ENCODE measurements at places on chromosomes 1 and 21. TPM values are rescaled to one million over a fixed set of nuclear protein-coding genes. Genes with fewer than 3 reads are reported as not detected.
A peak's percentile ranks its signal among the peaks of the same experiment; 100 is the strongest.

DNA sequence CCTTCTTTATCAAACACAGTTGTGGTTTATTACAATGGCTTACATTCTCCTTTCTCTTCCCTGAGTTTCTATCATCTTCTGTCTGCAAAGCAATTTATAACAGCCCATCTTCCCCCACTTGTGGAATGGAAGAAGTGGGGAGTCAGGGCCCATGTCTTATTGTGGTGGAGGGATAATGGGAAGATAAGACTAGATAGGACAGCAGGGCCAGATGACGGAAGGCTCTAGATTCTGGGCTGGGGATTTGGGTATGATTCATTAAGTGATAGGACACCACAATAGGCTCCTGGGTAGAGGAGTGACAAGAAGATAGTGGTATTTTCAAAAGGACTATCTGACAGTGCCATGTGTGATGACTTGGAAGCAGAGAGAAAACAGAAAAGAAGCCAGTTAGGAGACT lies 450.6 kb downstream of the TTLL7 start:
- no peak for DNase-seq

The RNU1-1 gene
- polyA plus RNA-seq = not detected

DNA sequence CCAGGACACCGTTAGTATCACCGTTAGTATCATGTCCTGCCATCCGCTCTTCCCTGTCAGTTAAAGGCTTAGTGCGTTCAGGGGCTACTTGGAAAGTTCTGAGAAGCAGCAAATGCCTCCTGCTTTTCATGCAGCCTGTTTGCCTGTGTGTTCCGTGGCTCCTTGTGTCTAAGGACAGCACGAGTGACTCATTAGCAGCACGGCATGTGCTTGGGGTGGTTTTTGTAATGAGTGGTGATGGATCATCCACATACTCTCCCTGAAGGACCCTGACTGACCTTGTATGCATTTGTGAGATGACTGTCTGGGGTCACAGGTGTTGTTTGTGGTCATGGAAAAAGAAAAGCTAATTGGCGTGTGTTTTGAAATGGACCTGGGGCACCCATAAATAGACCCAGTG lies 221.9 kb downstream of the PBX1 start:
- DNase-seq = peak; percentile 55

DNA sequence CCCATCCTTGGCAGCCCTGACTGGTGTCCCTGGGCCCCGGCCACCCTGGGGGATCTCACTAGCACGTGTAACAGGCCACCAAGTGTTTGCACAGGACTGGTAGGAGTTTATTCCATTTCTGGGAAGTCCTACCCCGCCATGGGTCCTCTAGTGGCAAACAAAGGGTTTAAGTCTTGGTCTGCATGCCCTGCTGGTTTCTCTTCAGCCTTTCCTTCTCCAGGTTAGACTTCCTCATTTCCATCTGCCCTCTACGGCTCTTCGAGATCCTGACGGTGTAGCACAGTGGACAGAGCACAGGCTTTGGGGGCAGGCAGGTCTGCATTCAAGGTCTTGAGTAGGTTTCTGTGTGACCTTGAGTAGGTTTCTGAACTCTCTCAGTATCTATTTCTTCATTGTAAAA lies 2.8 kb downstream of the AGTRAP start:
- no peak for DNase-seq

DNA sequence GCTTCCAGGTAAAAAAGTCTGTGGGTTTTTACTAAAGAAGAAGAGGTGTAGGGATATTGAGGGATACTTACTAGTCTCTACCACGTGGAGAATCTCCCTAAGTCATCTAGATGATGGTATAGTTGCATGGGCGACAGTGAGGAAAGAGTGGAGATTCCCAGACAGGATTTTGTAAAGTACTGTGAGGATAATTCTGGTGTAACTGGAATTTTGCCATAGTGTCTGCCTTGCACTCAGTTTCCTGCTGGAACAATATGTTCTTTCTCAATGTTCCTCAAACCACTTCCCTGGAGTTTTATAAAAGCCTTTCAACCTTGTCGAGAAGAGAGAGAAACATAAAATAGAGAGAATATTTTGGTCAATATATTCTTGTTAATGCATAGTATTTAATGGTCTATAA lies 95.1 kb upstream of the WLS start:
- DNase-seq = no peak

DNA sequence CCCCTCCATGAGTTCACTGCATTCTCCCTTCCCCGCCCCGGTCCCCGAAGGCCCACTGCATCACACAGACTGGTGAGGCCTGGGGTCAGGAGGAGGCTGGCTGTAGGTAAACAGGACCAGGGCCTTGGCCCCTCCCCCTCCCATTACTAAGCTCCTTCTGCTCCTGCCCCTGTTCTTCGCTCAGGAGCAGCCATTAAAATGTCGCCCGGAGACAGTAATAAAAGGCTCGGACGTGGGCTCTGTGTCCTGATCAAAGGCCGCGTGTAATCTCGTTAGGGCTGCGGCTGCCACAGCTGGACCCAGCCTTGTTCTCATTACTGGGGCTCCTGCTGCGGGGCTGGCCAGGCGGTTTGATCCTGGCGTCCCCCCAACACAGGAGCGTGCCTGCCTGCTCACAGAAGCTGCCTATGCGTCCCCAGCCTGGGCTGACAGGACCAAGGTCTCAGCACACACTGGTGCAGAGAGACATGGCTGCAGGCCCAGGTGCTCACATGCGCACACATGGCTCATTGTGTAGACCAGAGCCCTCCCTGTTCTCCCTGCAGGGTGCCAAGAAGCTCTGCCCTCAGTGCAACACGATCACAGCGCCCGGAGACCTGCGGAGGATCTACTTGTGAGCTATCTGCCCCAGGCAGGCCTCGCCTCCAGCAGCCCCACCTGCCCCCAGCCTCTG lies 24.0 kb downstream of the TMEM53 start:
- no peak for DNase-seq

The APOBEC4 gene
- not detected for polyA plus RNA-seq

The FOXD3 gene
- polyA plus RNA-seq = not detected

GRCh38 chr1:6491081-6491449 lies 402 bp downstream of the PLEKHG5 start:
- no peak for DNase-seq

GRCh38 chr1:153389973-153390879 lies 647 bp downstream of the S100A8 start:
- DNase-seq = no peak

GRCh38 chr1:159973350-159973940 lies 19.4 kb upstream of the SLAMF9 start:
- DNase-seq = no peak

GRCh38 chr1:248872752-248873408 lies 14.0 kb upstream of the ZNF692 start:
- no peak for DNase-seq

DNA sequence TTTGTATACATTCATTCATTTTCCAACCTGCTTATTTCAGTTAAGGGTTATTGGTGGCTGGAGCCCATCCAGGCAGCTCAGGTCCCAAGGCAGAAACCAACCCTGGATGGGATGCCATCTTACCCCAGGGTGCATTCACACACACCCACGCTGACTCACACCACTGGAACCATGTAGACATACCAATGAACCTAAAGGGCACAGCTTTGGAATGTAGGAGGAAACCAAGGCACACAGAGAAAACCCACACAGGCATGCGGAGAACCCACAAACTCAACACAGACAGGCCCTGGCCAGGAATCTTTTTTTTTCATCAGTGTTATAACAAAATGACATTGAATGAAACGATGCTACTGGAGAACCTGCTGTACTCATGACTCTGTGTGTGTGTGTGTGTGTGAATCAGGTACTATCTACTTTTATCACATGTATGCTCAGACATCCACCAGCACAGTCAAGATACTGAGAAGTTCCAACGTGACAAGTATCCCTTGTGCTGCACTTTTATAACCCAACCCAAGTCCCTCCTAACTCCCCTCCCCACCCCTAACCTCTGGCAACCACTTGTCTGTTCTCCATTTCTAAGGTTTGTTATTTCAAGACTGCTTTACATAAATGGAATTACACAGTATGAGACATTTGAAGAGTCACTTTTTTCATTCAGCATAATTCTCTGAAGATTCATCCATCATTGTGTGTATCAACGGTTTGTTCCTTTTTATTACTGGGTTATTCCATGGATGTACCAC lies 286.8 kb upstream of the PLD5 start:
- no peak for DNase-seq
